ENCODE measurements at places on chromosomes 12 and 14.
A peak's percentile ranks its signal among the peaks of the same experiment; 100 is the strongest.

DNA sequence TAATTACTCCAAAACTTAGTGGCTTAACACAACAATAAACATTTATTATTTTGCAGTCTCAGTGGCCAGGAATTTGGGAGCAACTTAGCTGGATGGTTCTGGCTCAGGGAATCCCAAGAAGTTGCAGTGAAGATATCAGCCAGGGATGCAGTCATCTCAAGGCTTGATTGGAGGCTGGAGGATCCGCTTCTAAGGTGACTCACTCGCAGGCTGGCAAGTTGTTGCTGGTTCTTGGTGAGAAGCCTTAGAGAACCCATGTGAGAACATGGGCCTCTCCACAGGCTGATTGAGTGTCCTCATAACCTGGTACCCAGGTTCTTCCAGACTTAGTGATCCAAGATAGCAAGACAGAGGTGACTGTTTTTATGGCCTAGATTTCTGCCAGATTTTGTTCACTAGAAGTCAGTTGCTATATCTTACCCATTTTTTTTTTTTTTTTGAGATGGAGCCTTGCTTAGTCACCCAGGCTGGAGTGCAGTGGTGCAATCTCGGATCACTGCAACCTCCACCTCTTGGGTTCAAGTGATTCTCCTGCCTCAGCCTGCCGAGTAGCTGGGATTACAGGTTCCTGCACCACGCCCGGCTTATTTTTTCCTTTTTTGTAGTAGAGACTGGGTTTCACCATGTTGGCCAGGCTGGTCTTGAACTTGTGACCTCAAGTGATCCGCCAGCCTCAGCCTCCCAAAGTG is 32.5 kb downstream of the BRMS1L start:
- peak; percentile 19 for DNase-seq

GRCh38 chr12:92404259-92404894 is 258.7 kb upstream of the BTG1 start:
- no peak for DNase-seq

DNA sequence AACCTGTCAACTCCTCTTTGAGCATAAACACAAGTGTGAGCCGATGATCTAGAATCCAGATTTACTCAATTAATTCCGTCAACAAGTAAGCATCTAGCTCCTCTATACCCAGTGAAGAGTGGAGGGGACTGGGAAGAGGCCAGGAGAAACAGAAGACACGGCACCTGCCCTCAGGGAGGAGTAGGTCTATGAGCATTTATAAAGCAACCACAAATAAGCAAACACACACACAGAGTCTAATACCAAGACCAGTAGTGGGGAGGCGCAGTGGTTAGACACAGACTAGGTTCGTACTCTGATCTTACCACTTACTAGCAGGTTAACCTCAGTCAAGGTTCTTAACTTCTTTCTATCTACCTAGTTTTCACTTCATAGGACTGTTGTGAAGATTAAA is 5.9 kb upstream of the FOXN3 start:
- DNase-seq: no peak

- DNase-seq: peak; percentile 8
Measured at GRCh38 chr14:63726499-63726898, 1.4 kb downstream of the SGPP1 start.

GRCh38 chr12:8644345-8645248 is 18.0 kb downstream of the MFAP5 start:
- no peak for DNase-seq

DNA sequence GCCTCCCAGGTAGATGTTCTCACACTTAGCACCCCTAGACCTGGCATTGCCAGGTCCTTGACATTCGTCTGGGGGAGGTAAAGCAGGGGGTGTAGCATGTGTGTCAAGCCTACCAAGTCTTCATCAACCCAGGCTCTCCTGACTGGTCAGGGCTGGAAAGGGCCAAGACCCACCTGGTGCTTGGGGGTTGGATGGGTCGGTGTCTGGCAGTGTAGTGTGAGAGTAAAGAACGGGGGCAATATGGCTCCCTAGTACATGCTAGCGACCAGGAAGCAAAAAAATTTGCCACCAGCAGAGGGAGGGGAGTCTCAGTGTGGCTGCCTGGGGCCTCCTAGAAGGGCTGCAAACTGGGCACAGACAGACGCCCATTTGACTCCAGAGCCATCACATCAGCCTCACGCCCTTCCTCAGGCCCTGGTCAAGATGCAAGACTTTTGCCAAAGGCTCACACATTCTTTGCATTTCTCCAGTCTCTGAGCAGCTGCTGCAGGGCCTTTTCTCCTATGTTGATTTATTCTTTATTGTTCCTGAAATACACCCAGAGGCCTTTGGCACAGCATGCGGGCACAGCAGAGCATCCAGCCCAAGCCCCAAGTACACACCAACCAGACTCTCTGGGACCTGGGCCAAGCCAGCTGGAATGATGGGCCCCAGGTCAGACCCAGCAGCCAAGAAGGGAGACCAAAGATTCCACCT is 38.3 kb upstream of the PNMA1 start:
- DNase-seq: peak; percentile 92

Data from astrocyte of the spinal cord (primary cell).